ENCODE measurements at places on chromosomes 1 and 21.

DNA sequence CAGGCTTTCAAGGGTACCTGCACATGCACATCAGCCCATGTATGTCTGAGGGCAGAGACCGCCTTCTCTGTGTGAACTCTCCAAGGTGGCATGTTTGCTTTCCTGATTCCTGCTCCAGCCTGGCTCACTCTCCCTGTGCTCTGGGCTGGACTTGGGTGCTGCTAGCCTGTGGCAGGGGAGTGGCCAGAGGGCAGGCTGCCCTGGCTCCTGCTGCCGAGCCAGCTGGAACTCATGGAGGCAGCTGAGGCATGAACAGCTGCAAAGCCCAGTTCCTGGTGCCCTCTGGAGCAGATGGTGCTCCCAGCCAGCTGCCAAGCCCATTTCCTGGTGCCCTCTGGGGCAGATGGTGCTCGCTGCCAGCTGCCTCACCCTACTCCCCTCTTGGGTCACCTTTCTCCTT, 7.6 kb downstream of the UBL4B start:
- DNase-seq: no peak

GRCh38 chr1:111847466-111847865, 91.8 kb downstream of the DDX20 start:
- no peak for DNase-seq

GRCh38 chr1:88979749-88980116, 12.7 kb downstream of the KYAT3 start:
- DNase-seq: no peak

DNA sequence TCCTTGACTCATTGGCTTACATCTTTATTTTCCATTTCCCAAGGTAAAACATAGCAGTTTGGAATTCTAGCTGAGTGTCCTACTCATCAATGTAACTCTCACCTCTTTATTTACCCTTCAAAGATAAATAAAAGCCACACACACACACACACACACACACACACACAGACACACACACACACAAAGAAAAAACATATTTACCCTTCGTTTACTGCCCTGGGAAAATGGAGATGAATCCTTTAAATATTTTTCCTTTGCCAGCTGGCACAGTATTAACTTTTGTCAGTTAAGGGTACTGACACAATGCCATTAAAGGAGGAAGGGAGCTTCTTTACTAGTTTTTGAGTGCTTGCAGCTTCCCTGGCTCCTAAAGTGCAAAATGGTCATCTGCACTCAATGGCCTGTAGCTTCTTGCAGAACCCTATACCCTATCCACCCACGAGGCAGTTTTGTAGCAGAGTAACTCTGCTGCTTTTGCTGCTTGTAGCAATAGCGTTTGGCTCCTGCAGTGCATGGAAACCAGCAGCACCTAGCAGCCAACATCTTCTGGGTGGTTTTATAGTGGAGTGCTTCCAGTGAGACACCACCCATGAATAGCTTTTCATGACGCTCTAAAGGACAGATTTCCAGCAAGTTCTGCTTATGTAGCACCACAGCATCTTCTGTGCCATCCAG, 103.7 kb downstream of the HS2ST1 start:
- DNase-seq: no peak

DNA sequence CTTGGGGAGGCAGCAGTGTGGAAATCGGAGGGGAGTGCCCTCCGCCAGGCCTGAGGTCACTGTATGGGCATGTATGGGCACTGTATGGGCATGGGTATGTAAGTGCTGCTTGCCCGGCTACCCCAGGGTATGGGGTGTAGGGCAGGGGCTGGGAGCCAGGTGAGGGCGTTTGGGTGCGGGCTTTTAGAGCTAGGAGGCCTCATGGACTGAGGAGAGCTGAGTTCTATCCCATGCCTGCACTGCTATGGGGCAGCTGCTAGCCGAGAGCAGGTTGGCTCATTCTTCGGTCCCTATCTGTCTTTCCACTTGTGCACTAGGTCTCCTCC, 5.3 kb downstream of the PKLR start:
- no peak for DNase-seq

DNA sequence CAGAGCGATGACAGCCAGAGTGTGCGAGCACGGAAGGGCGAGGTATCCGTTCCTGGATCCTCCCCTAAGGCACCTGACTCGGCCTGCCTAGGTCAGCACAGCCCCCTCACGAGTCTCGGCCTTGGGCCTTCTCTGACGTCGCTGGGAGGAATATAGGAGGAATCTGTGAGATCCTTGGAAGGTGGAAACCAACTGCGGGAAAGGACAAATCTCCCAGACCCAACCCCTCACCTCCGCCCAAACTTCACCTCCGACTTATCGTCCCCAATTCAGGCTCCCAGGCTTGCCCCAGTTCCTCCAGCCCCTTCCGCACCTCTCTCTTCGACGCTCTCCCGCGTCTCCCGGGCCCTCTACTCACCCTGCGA, 494 bp downstream of the APH1A start:
- no peak for DNase-seq

DNA sequence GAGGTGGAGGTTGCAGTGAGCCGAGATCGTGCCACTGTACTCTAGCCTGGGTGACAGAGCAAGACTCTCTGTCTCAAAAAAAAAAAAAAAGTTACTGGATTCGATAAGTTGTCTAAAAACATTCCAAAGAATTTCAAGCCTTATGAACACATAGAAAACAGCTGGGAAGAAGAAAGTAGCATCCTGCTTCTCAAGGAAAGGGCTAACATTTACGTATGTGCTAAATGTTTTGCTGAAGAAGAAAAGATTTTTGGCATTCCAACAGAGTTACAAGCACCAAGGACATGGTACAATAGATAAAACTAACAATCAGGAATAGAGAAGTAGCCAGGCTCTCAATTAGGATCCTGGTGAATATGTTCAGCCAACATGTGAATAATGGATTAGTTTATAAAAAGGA, 69.8 kb downstream of the HFM1 start:
- no peak for DNase-seq

- DNase-seq: no peak
These were observed 351.5 kb downstream of the USP25 start for GRCh38 chr21:16081304-16081703.

DNA sequence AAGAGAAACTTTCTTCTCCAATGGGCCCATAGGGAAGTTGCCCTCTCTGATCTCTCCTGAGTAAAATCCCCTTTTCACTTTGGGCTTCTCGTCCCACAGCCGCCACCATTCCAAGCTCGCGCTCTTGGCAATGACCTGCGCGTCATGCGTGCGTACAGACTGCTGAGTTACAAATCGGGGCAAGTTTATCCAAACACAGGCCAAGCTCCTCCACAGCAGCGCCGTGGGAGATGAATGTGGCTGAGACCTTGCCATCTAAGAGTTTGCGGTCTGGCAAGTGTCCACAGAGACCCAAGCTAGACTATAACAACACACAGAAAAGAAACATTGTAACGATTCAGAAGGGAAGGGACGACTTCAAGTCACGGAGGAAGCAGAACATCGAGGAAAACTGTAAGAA, 116.3 kb upstream of the SOD1 start:
- DNase-seq: no peak

GRCh38 chr1:36553591-36554322, 71.0 kb upstream of the CSF3R start:
- DNase-seq: no peak

- no peak for DNase-seq
These were observed 62.8 kb downstream of the DYRK1A start for GRCh38 chr21:37429356-37429755.

DNA sequence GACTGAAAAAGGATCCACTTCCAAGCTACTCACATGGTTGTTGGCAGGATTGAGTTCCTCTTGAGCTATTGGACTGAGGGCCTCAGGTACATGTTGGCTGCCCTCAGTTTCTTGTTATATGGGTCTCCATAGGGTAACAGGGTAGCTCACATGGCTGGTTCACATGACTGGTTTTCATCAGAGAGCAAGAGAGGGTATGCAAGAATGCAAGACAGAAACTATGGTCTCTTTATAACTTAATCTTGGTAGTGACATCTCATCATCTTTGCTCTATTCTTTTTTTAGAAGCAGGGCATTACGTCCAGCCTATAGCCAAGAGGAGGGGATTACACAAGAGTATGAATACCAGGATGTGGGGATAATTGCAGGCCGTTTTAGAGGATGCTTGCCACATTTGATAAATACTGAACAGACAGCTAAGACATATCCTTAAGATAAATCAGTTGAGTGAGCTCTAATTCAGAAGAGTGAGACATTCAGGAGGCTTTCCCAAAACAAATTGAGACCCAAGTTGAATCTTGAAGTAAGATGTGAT, 100.2 kb downstream of the HMCN1 start:
- no peak for DNase-seq

DNA sequence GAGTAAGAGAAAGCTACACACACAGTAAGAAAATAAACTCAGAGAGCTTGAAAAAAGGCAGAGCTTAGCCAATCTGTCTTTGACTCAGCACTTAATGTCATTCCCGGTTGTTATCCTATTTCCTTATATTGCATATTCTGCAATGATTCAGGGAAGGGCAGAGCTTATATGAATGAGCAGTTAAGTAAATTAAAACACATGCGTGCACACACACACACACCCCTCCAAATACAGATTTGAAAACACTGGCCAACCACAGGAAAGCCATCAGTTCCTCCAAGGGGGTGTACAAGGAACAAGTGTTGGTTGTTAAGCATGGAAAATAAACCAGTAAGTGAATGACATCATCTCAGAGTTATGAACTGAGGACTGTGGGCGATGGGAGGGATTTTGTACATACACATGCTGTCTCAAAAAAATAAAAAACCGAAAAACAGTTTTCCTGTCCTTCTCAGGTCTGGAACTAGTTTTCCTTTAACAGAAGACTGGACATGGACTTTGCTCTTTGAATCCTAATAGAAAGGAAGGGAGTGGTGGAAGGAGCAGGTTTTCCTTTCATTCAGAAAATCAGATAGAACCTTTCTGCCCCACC, 1.0 kb downstream of the IQGAP3 start:
- no peak for DNase-seq

- no peak for DNase-seq
These were observed 63.0 kb downstream of the SLC37A1 start for GRCh38 chr21:42576639-42577038.

DNA sequence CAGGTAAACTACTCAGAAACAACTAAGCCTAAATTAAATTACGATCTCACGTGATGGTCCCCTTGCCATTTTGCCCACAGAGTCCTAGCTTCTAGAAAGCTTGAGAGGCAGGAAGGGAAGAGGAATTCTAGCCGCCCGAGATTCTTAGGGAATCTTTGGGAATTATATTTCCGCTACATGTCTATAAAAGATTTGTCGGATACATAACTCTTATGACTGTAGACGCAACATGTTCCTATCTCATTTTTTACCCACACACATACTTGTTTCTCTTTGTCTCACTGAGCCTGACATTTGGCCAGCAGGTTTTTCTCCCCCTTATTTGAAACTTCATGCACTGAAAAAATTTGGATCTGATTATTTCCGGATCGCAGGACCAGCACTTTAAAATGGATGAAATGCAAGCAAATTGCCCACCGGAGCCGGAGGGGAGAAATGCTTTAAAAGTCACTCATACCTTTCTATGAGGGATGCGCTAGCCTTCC, 5.5 kb downstream of the GLIS1 start:
- DNase-seq: no peak

DNA sequence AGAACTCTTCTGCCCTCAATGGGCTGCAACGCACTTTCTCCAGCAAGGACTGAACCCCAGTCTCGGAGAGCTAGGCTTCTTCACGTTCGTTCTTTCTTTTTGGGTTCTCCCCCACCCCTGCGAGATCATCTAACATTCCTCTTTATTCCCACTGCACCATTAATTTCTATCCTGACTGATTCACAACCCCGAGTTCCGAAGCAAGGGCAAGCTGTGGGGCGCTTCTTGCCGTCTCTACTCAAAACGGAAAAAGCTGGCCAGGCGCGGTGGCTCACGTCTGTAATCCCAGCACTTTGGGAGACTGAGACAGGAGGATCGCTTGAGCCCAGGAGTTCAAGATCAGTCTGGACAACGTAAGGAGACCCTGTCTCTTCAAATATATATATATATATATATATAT, 37.4 kb upstream of the BTG2 start:
- DNase-seq: no peak

DNA sequence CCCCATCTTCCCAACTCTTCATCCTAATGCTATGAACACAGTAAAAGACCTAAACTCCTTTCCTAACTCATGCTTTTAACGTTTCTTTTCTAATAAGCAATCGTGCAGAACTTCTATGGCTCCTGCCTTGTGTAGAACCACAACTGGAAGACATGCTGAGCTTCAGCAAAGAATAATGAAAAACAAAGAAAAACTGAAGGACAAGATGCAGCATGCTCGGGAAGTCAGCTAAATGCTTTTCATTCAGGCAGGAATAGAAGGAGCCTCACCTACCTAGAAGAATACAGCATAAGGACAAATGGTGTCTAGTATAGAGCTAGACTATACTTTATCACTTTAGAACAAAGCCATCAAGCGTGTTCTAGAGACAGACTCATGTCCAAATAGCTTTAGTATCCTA, 45.9 kb downstream of the LUZP1 start:
- DNase-seq: no peak

- no peak for DNase-seq
These were observed 25.1 kb downstream of the SHCBP1L start for GRCh38 chr1:182927693-182928433.

- no peak for DNase-seq
These were observed 26.2 kb upstream of the CD1D start for GRCh38 chr1:158154501-158154900.

DNA sequence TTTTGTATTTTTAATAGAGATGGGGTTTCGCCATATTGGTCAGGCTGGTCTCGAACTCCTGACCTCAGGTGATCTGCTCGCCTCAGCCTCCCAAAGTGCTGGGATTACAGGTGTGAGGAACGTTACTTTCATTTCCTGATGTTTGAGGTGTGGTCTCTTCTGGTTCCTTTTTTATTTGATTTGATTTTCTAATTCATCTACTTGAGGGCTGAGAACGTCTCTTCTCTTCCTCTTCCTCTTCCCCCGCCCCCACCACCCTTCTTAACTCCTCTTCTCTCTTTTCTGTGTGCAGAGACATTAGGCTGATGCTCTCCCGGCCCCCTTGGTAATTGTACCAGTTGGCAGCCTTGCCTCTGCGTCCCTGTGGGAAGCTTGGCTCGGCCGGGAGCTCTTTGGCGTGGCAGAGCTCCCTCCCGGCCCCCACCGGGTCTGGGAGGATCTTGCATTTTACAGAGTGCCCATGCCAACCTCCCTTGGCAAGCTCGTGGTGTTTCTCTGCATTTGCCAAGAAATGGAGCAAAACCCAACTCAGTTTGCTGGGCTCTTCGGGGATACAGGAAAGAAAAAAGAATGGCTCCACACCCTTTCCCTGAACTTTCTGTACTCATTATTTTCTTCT, 19.9 kb downstream of the CRYAA start:
- no peak for DNase-seq

- DNase-seq: no peak
These were observed 35.9 kb downstream of the VPS26C start for GRCh38 chr21:37231249-37231645.

Measured in esophagus squamous epithelium (tissue), 5 donors.